Ovary (tissue), 10 donors: ENCODE measurements at places on chromosomes 16 and 17. TPM values are rescaled to one million over a fixed set of nuclear protein-coding genes. Genes with fewer than 3 reads are reported as not detected.

GRCh38 chr17:49834118-49834743, 13.6 kb downstream of the TAC4 start:
- no peak overlapping the region for H3K27ac ChIP-seq
- H3K4me3 ChIP-seq: no peak overlapping the region
- H3K4me1 ChIP-seq: peaks cover 4% of the 10 kb centered on the region
- peak; percentile 8 for DNase-seq
- no peaks in the 10 kb centered on the region for H3K27me3 ChIP-seq

- no peaks in the 10 kb centered on the region for H3K27me3 ChIP-seq
- H3K4me1 ChIP-seq: peaks cover 11% of the 10 kb centered on the region
- no peaks in the 10 kb centered on the region for H3K36me3 ChIP-seq
- no peak overlapping the region for H3K4me3 ChIP-seq
- H3K27ac ChIP-seq: no peak overlapping the region
These were observed 73.7 kb upstream of the NOL11 start for GRCh38 chr17:67644061-67644460.

DNA sequence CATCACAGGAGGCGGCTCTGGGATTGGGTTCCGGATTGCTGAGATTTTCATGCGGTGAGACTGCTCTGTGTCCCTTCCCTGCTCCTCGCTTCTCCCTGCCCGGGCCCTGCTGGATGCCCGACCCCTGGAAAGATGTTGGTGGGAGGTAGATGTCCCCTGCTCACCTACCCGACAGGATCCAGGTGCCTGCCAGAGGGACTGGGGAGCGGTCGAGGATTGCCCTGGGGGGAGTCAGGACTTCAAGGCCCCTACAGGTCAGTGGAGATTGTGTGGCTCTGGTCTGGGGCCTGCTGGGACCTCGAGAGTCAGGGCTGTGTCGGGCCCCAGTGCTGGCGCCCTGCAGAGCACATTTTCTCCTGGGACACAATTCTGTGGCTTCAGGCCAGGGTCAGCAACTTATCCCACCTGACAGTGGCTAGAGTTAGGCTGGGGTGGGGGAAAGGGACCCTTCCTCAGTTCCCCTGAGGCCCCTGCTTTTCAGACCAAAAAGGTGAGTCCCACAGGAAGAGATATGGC, 3.3 kb downstream of the DECR2 start:
- H3K4me3 ChIP-seq: no peak overlapping the region
- H3K27ac ChIP-seq: no peak overlapping the region
- H3K4me1 ChIP-seq: peaks cover 3% of the 10 kb centered on the region
- no peaks in the 10 kb centered on the region for H3K27me3 ChIP-seq
- no peaks in the 10 kb centered on the region for H3K36me3 ChIP-seq

DNA sequence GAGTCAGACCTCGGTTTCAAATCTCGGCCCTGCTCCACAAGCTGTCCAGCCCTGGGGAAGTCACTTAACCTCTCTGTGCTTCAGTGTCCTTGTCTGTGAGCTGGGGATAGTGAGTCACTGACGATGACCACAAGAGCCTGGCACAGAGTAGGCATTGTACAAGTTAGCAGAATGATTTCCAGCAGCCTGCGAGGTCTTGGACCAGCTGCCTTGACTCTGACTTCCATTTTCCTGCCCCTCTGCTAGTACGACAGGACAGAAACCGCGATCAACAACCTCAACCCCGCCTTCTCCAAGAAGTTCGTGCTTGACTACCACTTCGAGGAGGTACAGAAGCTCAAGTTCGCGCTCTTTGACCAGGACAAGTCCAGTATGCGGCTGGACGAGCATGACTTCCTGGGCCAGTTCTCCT, 20.7 kb downstream of the CPNE2 start:
- H3K4me3 ChIP-seq: no peak overlapping the region
- no peaks in the 10 kb centered on the region for H3K4me1 ChIP-seq
- no peak for DNase-seq
- no peak overlapping the region for H3K27ac ChIP-seq
- H3K36me3 ChIP-seq: no peaks in the 10 kb centered on the region

GRCh38 chr17:70523426-70523825, 354.1 kb downstream of the KCNJ2 start:
- no peaks in the 10 kb centered on the region for H3K4me1 ChIP-seq
- H3K4me3 ChIP-seq: no peak overlapping the region

- no peaks in the 10 kb centered on the region for H3K27me3 ChIP-seq
- H3K4me1 ChIP-seq: no peaks in the 10 kb centered on the region
- DNase-seq: no peak
- H3K36me3 ChIP-seq: no peaks in the 10 kb centered on the region
- no peak overlapping the region for H3K4me3 ChIP-seq
- no peak overlapping the region for H3K27ac ChIP-seq
These were observed 186.3 kb upstream of the ZKSCAN2 start for GRCh38 chr16:25443994-25444393.

DNA sequence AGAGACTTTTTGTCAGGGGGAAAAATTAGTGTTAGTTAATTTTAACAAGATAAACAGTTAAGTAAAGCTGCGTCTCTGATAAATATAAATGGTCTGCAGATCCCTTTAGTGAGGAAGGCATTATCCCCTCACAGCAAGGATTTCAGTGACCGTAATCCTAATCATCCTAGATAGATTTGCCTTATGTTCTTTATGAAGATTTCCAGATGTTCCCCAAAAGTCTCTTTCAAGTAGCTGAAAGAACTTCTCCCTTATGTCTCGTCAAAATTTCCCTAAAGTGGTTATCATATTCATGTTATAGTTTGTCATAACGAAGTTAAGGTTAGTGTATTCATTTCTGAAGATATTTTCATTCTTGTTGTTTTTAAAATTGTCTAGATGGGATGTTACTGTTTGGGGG, 5.6 kb downstream of the MOSMO start:
- H3K36me3 ChIP-seq: no peaks in the 10 kb centered on the region
- H3K4me3 ChIP-seq: no peak overlapping the region
- no peak overlapping the region for H3K27ac ChIP-seq
- no peak for DNase-seq
- H3K27me3 ChIP-seq: no peaks in the 10 kb centered on the region
- H3K4me1 ChIP-seq: peaks cover 2% of the 10 kb centered on the region

DNA sequence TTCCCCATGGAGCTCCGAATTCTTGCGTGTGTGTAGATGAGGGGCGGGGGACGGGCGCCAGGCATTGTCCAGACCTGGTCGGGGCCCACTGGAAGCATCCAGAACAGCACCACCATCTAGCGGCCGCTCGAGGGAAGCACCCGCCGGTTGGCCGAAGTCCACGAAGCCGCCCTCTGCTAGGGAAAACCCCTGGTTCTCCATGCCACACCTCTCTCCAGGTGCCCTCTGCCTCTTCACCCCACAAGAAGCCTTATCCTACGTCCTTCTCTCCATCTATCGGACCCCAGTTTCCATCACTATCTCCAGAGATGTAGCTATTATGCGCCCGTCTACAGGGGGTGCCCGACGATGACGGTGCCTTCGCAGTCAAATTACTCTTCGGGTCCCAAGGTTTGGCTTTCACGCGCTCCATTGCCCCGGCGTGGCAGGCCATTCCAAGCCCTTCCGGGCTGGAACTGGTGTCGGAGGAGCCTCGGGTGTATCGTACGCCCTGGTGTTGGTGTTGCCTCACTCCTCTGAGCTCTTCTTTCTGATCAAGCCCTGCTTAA, 617 bp upstream of the SENP3 start:
- DNase-seq: peak; percentile 95
- H3K27me3 ChIP-seq: no peaks in the 10 kb centered on the region
- peak overlapping the region; percentile 99 for H3K27ac ChIP-seq

HBA1 gene
- total RNA-seq: 81.4 TPM

GLIS2 gene
- total RNA-seq: 49.8 TPM
